ENCODE measurements at places on chromosomes 13 and 19.

DNA sequence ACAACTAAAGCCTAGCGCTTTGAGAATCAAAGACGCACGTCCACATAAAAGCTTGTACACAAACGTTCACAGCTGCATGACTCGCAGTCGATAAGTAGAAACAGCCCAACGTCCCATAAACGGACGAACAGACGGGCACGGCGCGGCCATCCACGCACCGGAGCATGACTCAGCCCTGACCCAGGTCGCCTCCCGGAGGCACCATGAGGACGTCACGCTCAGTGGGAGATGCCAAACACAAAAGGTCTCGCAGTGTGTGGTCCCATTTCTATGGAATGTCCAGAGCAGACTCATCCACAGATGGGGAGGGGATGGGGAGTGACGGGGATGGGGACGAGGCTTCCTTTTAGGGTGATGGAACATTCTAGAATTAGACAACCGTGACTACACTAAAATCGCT is 9.4 kb downstream of the POLRMT start:
- DNase-seq = no peak

GRCh38 chr13:103757361-103757760 is 691.1 kb upstream of the SLC10A2 start:
- no peak for DNase-seq

DNA sequence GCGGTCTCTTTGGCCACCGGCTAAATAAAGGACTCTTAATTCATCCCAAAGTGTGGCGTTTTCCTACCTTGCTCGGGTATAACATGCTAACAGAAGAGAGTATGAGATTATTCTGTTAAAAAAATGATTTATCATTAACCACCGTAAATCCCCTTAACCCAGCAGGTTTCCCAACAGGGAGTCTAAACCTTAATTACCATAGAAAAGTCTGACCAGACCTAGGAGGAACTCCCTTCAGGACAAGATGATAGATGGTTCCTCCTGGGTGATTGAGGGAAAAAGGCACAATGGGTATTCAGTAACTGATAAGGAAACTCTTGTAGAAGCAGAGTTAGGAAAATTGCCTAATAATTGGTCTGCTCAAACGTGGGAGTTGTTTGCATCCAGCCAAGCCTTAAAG is 193.7 kb downstream of the ZNF737 start:
- DNase-seq = no peak

GRCh38 chr19:9627856-9628255 is 6.8 kb upstream of the ZNF561 start:
- DNase-seq = no peak

DNA sequence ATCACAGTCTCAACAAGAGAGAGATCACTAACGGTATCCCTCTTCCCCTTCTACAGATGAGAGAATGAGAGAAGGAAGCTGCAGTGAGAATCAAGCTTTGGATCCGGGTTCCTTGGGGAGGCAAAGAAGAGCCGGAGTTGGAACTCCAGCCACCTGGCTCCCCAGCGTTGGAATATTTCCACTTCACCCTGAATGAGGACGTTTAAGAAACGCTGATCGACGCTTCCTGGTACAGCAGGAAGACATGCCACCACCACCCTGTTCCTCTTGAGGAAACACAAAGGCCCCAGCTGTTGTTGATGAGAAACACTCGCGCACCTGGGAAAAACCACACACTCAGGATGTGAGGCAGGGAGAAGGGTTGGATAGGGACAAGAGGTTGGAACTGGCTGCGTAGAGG is 11.3 kb upstream of the CACNG8 start:
- no peak for DNase-seq
